ENCODE measurements at places on chromosomes 16 and 17.

- no peak for DNase-seq
Observed at GRCh38 chr16:30443631-30444030, 2.0 kb downstream of the SEPHS2 start.

GRCh38 chr16:4053301-4053845 is 62.9 kb downstream of the ADCY9 start:
- DNase-seq, result no peak

DNA sequence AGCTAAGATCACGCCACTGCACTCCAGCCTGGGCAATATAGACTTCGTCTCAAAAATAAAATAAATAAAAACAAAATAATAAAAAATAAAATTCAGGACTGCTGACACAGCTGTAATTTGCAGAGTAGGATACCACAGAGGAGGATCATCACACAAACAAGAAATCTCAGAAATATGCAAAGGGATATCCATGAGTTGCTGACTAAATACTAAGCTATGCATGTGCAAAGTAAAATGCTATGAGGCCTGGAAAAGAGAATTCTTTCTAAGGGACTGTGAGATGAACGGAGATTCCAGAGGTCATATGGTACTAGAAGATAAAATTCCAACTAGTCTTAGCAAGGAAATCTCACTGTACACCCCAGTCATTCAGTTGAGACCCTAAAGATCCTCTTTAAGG is 74.8 kb downstream of the SLC39A11 start:
- DNase-seq, result no peak

GRCh38 chr17:40621578-40621977 is 26.0 kb downstream of the SMARCE1 start:
- no peak for DNase-seq

DNA sequence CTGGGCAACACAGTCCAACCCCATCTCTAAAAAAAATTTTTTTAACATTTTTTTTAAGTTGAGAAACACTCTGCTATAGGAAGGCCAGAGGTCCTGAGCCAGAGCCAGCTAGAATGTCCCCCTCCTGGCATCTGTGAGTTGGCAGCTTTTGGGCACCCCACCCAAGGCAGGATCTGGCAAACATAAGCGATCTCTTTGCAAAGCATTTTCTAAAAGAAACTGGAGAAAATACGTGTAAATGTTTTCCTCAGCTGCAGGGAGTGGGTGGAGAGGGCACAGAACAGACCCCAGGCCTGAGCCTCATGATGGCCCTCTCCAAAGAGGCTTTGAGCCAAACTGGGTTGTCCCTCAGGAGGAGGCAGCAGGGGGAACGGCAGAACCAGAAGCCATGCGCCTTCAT is 11.7 kb downstream of the CAVIN1 start:
- DNase-seq, result no peak

DNA sequence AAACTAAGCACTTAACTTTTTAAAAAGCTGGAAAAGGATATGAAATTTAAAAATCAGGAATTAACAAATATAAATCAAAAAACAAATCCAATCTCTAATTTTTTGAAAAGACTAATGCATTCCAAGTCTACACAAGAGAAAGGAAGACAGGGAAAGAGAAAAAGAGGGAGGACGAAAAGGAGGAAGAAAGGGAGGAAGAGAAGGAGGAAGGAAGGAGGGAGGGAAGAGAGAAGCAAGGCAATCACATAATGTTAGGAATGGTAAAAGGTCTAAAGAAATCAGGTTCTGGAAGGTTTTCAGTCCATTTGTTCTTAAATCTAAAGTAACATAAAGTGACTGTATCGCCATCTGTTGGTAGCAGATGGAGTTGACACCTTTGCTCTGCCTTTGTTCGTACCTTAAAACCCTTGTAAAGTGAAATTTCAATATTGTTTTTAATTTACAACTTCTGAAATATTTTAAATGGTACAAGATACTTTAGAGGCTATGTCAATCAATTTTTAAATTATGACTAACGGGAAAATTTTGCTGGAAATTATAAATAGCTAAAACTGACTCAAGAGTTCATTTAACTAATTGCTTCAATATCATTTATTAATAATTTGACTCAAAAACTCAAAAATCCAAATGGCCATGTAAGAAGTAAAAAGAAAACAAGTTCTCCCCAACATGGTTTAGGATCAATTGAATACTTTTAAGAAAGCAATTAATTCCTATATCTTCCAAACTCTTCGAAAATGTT is 20.4 kb upstream of the CDYL2 start:
- peak; percentile 76 for DNase-seq

DNA sequence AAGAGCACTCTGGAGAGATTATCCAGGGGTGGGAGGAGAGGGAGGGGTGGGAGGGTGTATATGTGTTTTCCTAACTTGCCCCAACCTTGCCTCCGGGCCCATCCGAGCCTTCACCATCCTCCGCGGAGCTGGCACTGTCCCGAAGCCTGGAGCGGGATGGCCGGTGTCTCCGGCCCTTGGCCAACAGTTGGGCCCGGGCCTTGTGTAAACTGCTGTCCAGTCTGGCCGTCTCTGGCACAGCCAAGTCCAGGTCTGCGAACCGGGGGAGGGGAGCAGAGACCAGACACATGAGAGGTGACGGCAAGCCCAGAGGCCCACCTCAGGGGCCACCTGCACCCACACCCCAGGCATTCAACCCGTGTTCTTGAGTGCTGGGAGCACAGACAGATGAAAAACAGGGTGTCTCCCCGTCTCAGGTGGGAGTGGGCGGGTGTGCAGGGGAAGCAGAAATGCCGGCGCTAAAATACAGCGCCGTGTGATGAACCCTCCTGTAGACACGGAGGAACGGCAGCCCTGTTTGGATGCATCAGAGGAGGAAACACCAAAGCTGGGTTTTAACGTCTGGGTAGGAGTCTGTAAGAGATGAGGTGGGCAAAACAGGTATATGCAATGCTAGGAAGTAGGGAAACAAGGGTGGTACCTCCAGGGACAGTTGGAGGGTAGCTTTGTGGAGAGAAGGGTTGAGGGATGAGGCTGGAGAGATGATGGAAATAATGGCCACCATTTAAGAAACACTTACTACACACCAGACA is 11.7 kb downstream of the SAMD14 start:
- no peak for DNase-seq

DNA sequence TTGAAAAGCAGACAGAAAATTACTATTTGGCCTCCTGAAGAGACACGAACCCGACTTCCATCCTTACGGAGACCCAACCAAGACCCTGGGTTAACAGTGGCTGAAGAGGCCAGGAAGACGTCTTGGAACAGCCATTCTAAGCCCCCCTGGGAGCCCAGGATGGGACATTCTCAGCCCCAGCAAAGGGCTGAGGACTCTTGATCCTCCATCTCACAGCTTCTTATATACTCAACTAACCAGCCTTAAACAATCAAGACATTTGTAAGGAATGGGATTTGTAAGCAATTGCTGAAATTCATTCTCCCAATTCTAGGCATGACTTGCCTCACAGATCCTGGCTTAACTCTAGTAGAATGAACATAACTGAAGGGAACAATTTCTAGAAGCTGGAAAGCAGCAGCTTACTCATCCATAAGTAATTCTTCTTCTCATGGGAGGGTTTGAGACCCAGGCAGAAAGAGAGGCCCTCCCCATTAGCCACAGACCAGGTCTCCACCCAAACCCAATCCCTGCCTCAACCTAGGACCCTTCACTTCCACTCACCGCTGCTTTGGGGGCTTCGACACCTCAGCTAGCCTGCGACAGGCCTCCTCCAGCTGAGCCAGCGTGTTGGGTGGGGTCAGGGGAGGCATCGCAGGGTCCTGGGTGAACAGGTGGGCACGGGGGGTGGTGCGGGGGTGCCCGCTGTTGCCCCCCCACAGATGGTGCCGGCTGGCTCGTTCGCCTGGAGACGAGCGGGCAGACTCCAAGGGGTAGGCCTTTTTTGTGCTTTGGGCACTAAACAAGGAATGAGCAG is 25.5 kb downstream of the AXIN2 start:
- no peak for DNase-seq

GRCh38 chr16:1903845-1904840 is 14.1 kb downstream of the HS3ST6 start:
- no peak for DNase-seq
